Activated naive CD4-positive, alpha-beta T cell (primary cell): ENCODE measurements at places on chromosomes 5 and 9.

DNA sequence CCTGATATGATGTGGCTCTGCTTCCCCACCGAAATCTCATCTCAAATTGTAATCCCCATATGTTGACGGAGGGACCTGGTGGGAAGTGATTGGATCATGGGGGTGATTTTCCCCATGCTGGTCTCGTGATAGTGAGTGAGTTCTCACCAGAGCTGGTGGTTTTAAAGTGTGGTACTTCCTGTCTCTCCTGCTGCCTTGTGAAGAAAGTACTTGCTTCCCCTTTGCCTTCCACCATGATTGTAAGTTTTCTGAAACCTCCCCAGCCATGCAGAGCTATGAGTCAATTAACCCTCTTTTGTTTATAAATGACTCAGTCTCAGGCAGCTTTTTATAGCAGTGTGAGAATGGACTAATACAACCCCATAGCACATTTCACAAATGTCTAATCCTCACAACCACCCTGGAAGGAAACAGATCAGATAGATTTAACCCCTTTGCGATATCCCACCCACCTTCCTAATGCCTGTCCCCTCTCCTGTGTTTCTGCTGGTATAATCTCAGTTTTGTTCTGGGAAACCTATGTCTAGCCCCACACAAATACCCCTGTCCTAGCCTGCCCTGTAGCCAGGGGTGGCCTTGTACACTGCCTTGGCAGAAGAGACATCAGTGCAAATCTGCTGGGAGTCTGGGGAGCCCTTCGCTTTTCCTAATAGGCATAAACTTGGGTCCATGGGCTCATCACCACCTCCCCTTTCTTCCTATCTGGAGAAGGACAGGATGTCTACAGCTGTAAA is 157.0 kb upstream of the RAI14 start:
- DNase-seq: no peak

DNA sequence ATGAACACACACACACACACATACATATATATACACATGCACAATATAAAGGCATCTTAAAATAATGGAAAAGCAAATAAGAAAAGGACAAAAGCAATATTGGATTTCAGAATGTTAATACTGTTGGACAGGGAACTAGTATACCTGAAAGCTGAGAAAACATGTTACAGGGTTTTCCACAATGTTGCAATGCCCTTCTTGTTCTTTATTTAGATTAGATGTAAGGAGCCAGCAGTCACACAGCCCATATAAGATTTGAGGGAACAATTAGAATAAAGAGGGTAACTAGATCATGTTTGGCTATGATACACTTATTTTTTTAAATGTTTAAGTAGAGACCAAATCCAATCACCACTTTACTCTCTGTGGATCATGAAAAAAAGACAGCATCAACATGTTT is 61.7 kb downstream of the SH3TC2 start:
- DNase-seq: no peak

DNA sequence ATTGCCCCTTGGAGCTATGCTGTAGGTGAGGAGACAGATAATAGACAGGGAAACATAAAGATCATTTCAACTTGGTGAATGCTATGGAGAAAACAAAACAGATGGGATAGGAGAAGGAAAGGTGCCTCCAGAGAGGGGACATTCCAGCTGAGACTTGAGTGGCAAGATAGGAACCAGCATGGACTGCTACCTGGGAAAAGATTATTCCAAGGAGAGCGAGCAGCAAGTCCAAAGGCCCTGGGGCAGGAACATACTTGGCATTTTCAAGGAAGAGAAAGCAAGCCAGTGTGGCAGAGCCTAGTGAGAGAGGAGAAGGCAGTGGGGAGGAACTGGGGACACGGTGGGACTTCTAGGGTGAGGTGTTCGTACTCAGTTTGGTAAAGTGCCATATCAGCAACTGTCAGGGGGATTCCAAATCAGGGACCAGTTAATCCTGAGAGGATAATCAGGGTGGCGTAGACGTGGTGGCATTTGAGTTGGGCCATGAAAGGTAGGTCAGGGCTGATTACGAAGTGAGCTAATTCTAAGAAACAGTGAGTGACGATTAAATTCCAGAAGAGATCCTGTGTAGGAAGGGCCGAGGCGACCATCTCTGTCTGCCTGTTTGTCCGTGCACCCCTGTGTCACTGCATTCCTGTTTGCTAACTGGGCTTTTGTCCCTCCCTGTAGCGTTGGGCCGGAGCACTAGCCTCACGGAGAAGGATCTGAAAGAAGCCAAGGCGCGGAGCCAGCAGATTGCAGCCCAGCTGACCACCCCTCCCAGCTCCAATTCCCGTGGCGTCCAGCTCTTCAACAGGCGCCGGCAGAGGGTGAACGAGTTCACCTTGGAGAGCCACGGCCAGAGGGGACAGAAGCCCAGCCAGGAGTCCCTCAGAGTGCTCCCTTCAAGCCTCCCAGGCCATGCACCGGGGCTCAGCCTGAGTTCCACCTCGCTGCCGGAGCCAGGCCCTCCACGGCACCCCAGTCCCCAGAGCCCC is 7.1 kb downstream of the SYNPO start:
- DNase-seq: no peak

- DNase-seq: no peak
Observed at GRCh38 chr5:174222891-174223290, 177.4 kb downstream of the NSG2 start.

DNA sequence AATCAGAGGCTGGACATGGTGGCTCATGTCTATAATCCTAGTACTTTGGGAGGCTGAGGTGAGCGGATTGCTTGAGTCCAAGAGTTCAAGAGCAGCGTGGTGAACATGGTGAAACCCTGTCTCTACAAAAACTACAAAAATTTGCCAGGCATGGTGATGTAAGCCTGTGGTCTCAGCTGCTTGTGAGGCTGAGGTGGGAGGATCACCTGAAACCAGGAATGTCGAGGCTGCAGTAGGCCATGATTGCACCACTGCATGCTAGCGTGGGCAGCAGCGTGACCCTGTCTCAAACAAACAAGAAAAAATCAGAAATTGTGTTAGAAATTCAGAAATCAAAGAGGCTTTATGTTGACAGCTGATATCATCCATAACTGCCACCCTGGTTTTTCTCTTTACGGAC is 21.4 kb downstream of the JMY start:
- no peak for DNase-seq

GRCh38 chr5:159704160-159704559 is 212.1 kb upstream of the ADRA1B start:
- DNase-seq: no peak

GRCh38 chr5:15577831-15578230 is 77.9 kb downstream of the FBXL7 start:
- no peak for DNase-seq

DNA sequence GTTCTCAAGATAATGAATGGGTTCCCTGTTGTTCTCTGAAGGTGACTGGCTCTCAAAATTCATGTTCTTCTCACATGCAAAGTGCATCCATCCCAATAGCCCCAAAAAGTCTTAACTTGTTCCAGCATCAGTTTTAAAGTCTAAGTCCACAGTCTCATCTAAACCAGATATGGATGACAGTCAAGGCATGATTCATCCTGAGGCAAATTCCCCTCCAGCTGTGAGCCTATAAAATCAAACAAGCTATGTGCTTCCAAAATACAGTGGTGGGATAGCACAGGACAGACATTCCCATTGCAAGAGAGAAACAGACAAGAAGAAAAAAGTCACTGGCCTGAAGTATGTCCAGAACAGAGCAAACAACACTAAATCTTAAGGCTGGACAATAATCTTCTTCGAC is 25.4 kb downstream of the FBXO10 start:
- DNase-seq: no peak

GRCh38 chr5:14209222-14209822 is 66.2 kb downstream of the TRIO start:
- no peak for DNase-seq

DNA sequence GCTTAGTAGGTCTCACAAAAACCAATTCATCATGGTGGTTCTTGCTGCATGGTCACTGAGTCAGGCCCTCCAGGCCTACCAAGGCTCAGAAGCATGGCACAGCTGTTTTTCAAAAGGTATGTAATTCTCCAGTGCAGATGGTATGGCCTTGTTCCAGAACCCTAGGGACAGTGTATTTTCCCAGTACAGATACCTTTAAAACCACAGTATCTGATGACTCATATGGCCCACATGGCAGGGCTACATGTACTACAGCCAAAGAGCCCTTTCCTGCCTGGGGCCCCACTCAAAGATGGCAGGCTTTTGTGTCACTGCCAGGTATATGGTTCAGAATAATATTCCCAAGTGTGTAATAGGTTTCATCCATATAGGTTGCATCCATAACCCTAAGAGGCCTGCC is 16.5 kb downstream of the CSF2 start:
- DNase-seq: no peak
